Stimulated activated CD4-positive, alpha-beta T cell treated with anti-CD3 and anti-CD28 coated beads, TNF-alpha, amount 100 ng/mL, for 48 hours (primary cell): ENCODE measurements at places on chromosomes 4 and X.

GRCh38 chr4:75547647-75548387 is 8.0 kb upstream of the ODAPH start:
- DNase-seq = no peak

- DNase-seq = no peak
Measured at GRCh38 chr4:94970650-94971049, 212.9 kb downstream of the BMPR1B start.

- DNase-seq = no peak
Measured at GRCh38 chr4:99834569-99834968, 17.9 kb downstream of the DAPP1 start.

DNA sequence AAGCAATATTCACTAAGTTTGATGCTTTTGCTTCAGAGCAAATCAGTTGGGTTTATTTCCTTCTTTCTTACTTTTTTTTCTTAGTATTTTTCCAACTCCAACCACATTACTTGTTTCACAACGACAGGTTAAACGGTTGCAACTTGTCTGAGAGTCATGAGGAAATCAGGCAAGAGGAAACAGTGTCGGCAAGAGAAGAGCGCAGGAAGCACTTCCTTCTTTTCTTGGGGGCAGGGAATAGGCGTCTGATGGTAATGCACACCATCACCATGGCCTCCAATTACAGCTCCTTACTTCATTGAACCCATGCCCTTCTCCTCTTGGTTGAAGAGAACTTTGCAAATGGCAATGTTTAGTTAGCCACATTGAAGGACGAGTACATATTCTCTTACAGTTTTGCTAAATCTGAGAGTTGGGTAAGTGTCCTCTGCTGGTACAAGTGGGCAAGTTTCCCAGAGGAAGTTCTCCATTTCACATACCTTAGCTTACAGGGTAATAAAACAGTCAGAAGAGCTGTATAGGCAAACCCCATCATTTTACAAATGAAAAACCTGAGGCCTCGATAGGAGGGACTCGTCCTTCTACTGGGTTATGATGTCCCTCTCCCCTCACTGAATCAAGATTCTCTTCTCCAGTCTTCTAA is 8.3 kb upstream of the CXCL8 start:
- DNase-seq = no peak

DNA sequence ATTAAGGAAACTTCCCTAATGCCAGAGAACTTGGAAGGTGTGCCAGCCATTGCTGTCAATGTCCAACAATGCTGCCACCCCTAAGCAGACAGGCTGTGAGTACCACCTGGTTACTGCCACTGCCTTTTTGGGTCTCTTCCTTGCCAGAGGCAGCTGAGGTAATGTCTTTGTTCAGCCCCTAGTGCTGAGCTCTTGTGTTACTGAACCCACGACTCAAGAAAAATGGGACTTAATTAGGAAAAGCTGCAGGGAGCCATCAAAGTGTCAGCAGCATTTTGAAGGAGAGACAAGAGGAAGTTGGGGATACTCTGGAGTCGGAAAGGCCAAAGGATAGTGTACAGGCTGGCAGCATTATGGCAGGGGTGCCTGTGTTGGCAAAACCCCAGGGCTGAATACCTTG is 283.7 kb downstream of the AFF2 start:
- no peak for DNase-seq

DNA sequence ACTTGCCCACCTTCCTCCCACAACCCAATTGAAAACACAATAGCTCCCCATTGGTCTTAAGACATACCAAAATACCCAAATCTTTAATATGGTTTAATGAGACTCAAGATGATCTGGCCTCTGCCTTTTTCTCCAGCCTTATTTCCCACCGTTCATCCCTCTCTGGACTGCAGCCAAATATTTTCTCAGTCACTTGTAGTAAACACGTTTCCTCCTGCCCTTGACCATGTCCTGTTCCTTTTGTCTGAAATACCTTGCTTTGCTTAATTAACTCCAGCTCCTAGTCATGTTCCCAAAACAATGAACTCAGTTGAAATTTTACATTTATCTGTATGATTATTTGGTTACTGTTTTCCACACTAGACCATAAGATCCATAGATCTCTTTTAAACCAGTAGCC is 8.4 kb upstream of the NUP54 start:
- no peak for DNase-seq

DNA sequence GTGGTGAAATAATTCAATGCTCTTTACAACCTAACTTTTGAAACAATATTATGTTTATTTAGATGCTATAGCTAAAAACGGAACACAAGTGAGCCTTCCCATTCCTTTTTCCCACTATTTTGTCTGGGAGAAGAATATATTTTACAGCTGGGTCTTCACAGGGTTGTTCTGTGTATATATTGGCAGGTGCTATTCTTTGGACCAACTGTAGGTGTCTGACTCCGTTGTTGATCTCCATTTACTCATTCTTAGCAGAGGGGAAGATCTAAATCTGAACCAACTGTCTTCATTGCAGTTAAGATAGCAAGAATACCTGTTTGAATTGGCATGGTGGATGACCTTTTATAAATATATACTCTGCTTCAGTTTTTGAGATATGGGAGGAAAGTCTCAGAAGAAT is 257.4 kb downstream of the CFAP299 start:
- no peak for DNase-seq

DNA sequence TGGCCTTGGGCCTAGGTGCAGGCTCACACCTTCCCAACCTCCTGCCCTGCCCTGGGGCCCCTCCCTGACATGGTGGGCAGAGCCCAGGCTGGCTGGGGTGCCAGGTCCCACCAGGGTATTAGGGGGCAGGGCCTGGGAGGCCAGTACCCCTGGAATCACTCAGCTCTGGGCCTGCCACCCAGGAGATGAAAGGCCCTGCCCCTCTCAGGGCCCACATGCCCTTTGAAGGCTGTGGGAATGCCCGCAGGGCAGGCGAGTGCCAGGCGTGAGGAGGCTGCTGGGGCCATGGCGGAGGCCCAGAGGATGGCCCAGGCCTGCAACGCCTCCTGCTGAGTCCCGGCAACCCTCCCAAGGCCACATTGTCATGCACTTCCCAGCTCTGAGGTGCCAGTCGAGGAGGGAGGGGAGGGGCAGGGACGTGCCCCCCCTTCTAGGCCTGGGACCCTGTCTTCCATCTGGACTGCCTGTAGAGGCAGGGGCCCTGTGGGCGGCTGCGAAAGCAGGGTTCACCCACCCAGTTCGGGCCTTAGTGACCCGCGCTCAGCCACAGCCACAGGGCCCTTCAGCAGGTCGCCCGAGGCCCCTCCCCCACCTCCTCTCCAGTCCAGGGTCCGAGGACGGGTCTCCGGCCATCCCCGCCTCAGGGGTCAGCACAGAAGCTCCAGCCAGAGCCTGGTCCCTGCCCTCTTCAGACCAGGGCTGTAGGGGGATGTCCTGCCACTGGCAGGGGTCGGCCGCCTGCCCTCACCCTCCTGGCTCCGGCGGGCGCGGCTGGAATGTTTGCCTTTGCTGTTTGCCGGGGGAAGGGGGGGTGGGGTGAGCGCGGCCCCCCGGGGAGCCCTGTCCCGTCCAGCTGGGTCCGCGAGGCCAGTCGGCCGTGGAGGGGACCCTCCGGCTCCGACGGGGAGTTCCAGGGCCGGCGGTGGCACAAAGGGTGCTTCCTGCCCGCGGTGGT is 26.7 kb upstream of the FGFR3 start:
- DNase-seq = no peak

DNA sequence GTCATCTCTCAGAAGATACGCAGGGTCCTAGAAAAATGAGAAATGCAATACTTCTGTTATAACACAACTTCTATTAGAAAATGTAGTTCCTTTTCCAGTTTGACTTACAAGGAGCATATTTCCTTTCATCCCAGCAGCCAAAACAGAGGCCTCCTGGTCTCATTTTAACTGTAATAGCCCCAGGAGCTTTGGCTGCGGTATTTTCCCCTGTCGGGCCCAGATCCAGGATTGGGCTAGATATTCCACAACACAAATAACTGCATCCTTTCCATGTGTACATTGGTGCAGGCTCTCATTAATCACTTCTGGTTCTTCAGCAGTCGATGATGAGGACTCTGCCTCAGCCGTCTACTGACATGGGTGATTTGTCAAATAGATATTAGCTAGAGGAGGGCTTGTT is 166.1 kb downstream of the TENM3 start:
- no peak for DNase-seq

DNA sequence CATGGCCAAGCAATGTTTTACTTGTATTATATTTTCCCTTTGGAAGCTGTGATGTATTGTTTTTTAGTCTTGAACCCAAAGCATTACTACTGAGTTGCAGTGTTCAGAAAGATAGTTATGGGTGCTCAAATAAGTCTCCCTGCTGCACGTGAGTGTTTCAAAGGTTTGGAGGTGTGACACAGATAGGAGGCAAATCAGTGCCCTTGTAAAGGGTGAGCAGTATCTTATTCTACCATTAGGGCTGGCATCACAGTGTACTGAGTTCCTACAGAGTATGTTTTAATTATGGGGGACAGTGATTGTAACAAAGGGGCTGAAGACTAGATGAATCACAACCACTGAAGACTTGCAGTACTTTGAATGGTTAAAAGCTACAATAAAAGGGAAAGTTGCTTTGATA is 38.3 kb downstream of the NOCT start:
- no peak for DNase-seq

GRCh38 chr4:110172972-110173371 is 25.4 kb downstream of the ELOVL6 start:
- no peak for DNase-seq

GRCh38 chr4:2489841-2490552 is 21.1 kb downstream of the RNF4 start:
- DNase-seq = no peak

DNA sequence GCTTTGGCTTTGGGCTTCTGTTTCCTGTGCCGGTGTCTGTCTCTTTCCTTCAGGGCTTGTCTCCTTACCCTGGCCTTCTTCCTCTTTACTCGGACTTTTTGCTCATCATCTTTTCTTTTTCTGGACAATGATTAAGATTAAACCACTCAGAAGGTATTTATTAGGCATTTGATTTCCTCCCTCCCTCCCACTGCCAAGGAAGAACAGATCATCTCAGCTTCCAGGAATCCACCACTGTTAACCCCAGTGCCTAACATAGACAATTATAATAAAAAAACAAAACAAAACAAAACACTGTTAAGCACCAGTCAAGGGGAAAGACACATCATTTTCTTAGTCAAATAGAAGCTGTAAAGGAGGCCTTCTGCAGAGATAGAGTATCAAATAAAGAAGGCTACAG is 16.6 kb downstream of the PGRMC1 start:
- DNase-seq = no peak

DNA sequence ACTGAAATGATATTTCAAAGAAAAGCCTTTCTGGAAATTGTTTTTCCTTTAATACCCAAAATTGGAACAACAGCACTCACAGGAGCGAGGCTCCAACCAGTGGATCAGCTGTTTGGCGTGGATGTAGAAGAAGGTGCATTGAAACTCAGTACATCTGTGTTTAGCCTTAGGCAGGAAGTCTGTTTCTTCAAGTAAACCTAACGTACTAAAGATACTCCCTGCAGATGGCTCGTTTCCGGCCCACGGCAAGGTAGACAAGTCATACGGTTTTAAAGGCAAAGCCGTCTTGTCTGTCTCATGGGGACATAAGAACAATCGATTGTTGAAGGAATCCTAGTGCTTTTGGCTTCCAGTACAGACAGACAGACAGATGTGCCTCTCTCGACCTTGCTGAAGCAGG is 50.0 kb upstream of the CLCN4 start:
- no peak for DNase-seq

DNA sequence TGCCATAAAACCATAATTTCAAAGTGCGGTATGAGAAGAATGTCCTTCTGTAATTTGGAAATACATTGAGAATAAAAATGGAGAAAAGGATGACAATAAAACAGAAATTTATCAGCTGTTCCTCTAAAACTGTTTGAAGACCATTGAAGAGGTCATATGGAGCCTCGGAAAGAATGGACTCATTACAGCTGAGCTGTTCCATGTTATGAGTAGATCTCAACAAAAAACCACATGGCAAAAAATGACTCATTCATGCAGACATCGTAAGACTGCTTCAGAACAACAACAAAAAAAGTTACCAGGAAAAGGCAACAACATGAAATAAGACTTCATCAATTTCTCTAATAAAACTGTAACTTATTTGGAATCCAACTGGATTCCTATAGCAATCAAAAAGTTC is 39.7 kb downstream of the AKAP4 start:
- DNase-seq = no peak

- DNase-seq = peak; percentile 49
Measured at GRCh38 chr4:37892641-37893040, 1.8 kb downstream of the TBC1D1 start.

DNA sequence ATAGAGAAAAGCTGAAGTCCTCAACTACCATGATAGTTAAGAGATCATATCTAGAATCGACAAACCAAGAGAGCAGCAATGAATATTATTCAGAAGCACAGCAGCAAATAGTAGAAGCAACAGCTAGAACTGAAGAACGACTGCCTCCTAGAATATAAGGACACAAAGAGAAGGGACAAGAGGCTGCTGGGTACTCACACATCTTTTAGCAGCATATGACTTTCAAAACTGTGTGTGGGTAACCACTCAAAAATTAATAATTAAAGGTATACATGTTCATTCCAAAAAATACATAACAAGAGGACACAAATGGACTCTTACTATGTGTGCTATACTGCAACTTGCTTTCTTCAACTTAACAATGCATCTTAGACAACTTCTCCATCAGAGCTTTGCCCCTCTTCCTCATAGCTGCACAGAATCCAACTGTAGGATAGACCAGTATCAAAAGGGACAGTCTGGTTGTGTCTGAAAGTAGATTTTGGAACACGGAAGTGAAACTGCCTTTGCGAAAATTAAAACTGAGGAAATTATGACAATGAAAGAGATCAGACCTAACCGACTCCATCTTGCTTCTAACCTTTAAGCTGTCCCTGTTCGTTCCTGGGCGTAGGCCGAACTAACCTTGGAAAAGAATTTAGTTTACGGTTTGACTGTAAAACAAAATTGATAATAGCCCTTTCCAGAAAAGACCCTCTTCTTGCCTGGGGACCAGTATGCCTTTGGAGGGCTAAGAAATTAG is 125.7 kb downstream of the SH3KBP1 start:
- DNase-seq = no peak

DNA sequence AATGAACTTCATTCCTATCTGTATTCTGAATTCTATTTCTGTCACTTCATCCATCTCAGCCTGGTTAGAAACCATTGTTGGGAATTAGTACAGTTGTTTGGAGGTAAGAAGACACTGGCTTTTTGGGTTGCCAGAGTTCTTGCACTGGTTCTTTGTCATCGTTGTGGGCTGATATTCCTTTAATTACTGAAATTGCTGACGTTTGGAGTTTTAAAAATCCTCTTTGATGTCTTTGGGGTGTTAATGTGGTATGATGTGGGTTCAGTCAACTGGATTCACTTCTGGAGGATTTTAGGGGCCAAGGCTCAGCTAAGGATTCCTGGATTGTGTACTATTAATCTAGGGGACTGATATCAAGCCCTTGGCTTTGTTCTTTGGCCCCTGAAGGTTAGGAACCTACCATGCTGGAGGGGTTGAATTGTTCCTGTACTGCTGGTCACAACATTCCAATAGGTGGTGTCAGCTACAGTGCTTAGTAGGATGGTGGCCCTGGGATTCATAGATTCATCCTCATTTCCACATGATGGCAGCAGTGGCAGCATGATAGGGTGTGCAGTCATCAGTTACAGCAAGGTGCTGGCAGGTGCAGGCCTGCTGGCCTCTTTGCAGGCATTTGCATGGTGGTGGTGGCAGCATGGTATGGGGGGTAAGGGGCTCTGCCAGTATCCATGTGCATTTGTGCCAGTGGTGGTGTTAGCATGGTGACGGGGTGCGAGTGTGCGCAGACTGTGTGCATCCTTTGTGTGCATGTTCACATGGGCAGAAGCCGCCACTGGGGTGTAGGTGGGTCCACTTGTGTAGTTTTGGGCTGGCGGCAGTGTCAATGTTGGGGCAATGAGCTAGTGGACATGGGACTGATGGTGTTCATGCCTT is 301.3 kb downstream of the TEX13C start:
- no peak for DNase-seq

GRCh38 chrX:30572678-30573077 is 4.9 kb downstream of the TASL start:
- DNase-seq = no peak
